CD8-positive, alpha-beta T cell (primary cell): ENCODE measurements at places on chromosomes 6 and 20.

DNA sequence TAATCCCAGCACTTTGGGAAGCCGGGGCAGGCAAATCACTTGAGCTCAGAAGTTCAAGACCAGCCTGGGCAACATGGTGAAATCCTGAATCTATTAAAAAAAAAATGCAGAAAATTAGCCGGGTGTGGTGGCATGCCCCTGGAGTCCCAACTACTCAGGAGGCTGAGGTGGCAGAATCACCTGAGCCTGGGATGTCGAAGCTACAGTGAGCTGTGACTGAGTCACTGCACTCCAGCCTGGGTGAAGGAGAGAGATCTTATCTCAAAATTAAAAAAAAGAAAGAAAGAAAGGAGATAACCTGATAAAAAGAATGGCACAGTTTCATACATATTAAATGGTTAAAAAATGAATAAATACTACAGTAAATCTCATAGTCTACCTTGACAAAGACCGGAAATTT lies 123.6 kb upstream of the TNFAIP3 start:
- DNase-seq: no peak

DNA sequence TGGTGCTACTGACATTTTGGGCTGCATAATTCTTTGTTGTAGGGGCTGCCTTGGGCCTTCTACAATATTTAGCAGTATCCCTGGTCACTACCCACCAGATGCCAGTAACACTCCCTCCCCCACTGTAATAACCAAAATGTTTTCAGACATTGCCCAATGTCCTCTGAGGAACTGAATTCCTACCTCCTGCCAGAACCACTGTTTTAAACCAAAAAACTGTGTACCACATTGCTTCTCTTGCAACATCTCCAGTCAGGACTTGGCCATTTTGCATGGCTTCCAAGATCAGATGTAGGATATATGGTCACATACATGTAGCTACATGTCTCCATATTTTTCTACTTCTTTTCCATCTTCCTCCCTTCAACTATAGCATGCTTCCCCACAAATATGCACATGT lies 97.4 kb upstream of the IFNGR1 start:
- DNase-seq: no peak

GRCh38 chr6:132272776-132273175 lies 128.5 kb downstream of the MOXD1 start:
- no peak for DNase-seq

DNA sequence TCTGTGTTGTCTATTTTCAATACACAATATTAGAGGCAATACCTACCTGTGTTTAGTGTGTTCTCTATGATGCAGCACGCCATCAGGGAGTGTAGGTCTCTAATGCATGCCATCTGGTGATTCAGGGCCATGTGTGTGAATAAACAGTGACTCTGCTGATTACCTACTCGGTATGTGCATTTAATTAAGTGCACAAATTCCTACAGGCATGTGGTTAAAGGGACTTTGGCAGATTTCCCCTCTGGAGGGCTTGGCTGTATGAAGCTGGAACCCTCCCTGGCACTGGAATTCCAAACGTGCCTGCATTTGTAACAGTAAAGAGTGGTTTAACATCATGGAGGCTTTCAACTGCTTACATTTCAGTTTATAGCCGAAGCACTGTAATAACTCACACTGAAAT lies 401.5 kb upstream of the SASH1 start:
- DNase-seq: no peak

DNA sequence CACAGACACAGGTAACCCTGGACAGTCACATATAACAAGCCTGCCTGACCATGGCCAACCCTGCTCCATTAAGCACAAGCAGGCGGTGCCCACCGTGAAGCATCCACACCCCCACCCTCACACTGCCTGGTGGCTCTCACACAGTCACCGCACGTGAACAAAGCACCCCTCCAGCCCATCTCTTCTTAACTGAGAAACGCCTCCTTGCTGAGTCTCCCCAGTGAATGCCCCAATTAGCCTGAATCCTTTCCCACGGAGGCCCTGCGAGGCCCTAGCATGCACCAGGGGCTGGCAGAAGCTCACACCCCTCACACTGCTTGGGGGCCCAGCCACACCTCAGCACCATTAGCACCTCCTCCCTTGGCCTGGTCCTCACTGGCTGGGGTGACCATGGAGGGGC lies 72.3 kb downstream of the GRM4 start:
- no peak for DNase-seq

GRCh38 chr6:112337209-112337638 lies 9.9 kb upstream of the RFPL4B start:
- DNase-seq: no peak
